Osteocyte (in vitro differentiated cells): ENCODE measurements at places on chromosomes 7 and 10.

GRCh38 chr10:70125918-70126552 lies 6.6 kb downstream of the AIFM2 start:
- no peaks in the 10 kb centered on the region for H3K27me3 ChIP-seq
- peaks cover 5% of the 10 kb centered on the region for H3K36me3 ChIP-seq
- no peak overlapping the region for H3K27ac ChIP-seq

GRCh38 chr10:71770789-71771188 lies 2.5 kb downstream of the VSIR start:
- no peaks in the 10 kb centered on the region for H3K27me3 ChIP-seq
- no peaks in the 10 kb centered on the region for H3K36me3 ChIP-seq
- DNase-seq, result no peak
- H3K4me1 ChIP-seq, result peaks cover 45% of the 10 kb centered on the region
- no peak overlapping the region for H3K4me3 ChIP-seq

- H3K4me3 ChIP-seq, result no peak overlapping the region
- no peaks in the 10 kb centered on the region for H3K36me3 ChIP-seq
- no peaks in the 10 kb centered on the region for H3K4me1 ChIP-seq
- no peak overlapping the region for H3K27ac ChIP-seq
- no peak for DNase-seq
Measured at GRCh38 chr7:123057911-123058310, 62.4 kb upstream of the TAS2R16 start.

GRCh38 chr10:108204528-108205305 lies 1040.2 kb upstream of the SORCS1 start:
- no peak overlapping the region for H3K4me3 ChIP-seq
- H3K36me3 ChIP-seq, result no peaks in the 10 kb centered on the region
- no peaks in the 10 kb centered on the region for H3K27me3 ChIP-seq

GRCh38 chr10:119818889-119819270 lies 53.8 kb downstream of the MCMBP start:
- DNase-seq, result no peak
- H3K27ac ChIP-seq, result peak overlapping the region; percentile 68
- H3K36me3 ChIP-seq, result peaks cover 20% of the 10 kb centered on the region

DNA sequence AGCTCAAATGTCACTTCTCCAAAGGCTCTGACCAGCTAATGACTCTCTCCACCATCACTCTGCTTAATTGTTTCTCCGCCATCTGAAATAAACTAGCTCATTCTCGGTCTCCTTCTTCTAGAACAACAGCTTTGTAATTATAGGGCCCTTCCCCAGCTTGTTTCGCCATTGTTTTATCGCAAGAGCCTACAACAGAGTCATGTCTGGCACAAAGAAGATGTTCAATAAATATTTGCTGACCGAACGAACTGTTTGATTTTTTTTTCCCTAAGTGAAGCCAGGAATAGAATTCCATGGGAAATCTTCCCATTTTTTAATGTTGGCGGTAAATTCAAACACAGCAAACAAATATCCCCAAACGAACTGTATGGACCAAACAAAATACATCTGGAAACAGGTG lies 63.8 kb upstream of the NMT2 start:
- DNase-seq, result no peak
- no peak overlapping the region for H3K4me3 ChIP-seq
- H3K36me3 ChIP-seq, result no peaks in the 10 kb centered on the region
- no peak overlapping the region for H3K27ac ChIP-seq

GRCh38 chr10:119315128-119316001 lies 108.0 kb downstream of the GRK5 start:
- DNase-seq, result no peak
- H3K36me3 ChIP-seq, result peaks cover 10% of the 10 kb centered on the region
- peaks cover 55% of the 10 kb centered on the region for H3K4me1 ChIP-seq
- H3K4me3 ChIP-seq, result no peak overlapping the region
- no peaks in the 10 kb centered on the region for H3K27me3 ChIP-seq

DNA sequence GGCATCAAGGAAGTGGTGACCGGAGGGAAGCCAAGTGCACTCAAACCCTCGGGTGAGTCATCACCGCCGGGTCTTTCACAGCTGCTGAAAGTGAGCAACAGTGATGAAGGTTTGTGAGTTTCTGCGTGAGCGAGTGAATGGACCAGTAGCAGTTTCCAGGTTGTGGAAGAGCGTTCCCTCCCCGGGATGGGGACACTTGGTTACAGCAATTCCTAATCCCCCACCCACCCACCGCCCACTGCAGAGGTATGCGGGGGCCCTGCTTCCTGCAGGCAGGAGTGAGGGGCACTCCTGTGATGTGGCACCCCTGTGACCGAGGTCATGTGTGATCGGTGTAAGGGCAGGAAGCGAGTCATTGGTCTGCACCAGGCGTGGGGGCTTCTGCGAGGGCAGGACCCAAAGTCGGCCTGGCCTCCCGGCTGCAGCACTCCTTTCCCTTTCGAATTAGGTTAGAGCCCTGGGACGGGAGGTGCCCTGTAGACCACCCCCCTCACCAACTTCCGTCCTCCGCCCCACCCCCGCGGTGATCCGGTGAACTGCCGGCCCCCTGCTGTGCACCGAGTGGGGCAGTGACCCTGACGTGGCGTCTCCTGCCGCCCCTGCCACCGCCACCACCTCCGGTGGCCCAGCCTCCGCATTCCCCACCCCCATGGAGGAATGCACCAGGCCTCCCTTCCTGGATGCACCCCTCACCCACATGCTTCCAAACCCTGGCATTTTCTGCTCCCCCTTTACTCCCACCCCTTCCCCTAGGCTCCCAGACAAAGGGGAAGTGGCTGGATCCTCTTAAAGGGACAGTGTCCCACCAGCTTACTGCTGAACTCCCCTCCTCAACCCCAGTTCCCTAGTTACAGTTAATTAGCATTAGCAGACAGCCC lies 10.9 kb downstream of the LIMK1 start:
- H3K27ac ChIP-seq, result peak overlapping the region; percentile 80
- peak; percentile 88 for DNase-seq
- peak overlapping the region; percentile 68 for H3K4me3 ChIP-seq
- peaks cover 10% of the 10 kb centered on the region for H3K36me3 ChIP-seq

- no peaks in the 10 kb centered on the region for H3K27me3 ChIP-seq
- H3K4me3 ChIP-seq, result no peak overlapping the region
- DNase-seq, result no peak
- H3K27ac ChIP-seq, result no peak overlapping the region
Measured at GRCh38 chr10:108957681-108958080, 965.6 kb downstream of the XPNPEP1 start.

DNA sequence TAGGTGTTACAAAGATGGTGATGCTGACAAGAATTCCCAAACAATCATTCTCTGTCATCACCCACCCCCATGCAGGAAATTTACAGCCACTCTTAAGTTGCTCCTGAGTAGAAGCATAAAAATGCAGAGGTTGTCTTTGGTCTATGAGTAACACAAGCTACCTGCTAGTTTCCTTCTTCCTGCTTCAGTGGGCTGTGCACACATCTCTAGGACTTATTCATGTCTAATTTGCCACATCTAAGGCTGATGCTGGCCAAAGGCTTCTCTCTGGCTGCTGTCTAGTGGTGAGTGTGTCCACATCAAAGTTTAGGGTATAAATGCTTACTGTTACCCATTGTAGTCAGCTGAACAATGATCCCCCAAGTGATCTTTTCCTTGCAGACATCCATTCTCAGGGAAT lies 662.5 kb downstream of the TYW1 start:
- no peaks in the 10 kb centered on the region for H3K4me1 ChIP-seq
- no peak overlapping the region for H3K27ac ChIP-seq
- H3K36me3 ChIP-seq, result no peaks in the 10 kb centered on the region
- H3K4me3 ChIP-seq, result no peak overlapping the region
- no peaks in the 10 kb centered on the region for H3K27me3 ChIP-seq

GRCh38 chr7:157097569-157097968 lies 41.2 kb upstream of the UBE3C start:
- no peak overlapping the region for H3K27ac ChIP-seq
- no peak overlapping the region for H3K4me3 ChIP-seq
- H3K4me1 ChIP-seq, result no peaks in the 10 kb centered on the region
- H3K36me3 ChIP-seq, result no peaks in the 10 kb centered on the region
- no peak for DNase-seq
- peaks cover 7% of the 10 kb centered on the region for H3K27me3 ChIP-seq

DNA sequence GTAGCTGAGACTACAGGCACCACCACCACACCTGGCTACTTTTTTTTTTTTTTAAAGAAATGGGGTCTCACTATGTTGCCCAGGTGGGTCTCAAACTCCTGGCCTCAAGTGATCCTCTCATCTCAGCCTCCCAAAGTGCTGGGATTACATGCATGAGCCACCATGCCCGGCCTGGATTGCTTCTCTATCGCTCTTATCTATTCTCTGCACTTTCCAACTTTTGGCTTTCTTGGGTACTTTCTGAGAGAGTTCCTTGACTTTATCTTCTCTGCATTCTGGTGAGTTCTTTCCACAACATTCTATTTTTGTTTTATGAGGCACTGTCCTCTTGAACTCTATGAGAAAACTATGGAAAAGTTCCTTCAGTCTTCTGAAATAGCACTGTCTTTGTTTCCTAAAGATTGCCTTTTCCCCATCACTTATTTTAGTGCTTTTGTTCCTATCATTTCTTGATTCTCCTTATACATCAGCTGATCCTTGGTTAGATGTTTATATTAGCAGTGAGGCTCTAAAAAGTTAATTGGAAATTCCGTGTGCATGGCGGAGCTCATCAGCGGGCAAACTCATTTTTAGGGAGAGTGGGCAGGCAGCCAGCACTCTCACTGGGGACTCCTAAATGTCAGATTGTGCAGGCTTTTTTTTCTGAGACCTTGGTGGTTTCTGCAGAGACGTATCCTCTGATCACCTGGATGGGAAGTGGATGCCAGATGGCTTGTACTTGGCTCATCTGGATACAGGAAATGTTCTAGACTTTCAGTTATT lies 43.9 kb downstream of the HIP1 start:
- H3K27ac ChIP-seq, result no peak overlapping the region
- peaks cover 9% of the 10 kb centered on the region for H3K36me3 ChIP-seq
- no peak for DNase-seq
- peaks cover 5% of the 10 kb centered on the region for H3K4me1 ChIP-seq
- H3K4me3 ChIP-seq, result no peak overlapping the region

DNA sequence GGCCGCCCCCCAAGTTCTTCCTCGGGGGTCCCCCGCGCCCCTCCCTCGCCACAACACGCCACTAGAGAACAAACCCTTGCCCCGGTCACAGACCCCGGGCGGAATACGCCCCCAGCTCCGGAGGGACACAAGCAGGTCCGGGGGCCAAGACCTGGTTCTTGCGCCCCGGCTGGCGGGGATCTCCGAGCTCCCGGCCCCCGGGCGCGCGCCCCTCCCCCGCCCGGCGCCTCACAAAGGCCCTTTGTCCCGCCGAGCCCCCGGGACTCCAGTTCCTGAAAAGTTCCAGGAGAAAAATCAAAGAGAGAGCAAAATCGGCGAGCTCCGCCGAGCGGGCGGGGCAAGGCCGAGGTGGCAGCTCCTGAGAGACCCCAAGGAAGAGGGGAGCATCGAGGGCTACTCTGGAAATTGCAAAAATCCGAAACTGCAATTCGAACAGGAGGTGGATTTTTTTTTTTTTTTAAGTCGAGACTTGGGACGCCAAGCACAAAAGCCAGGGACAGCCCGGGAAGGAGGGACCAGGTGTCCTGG lies 4.0 kb downstream of the TNRC18 start:
- peak overlapping the region; percentile 83 for H3K27ac ChIP-seq
- peaks cover 31% of the 10 kb centered on the region for H3K4me1 ChIP-seq
- DNase-seq, result no peak
- H3K36me3 ChIP-seq, result peaks cover 14% of the 10 kb centered on the region

DNA sequence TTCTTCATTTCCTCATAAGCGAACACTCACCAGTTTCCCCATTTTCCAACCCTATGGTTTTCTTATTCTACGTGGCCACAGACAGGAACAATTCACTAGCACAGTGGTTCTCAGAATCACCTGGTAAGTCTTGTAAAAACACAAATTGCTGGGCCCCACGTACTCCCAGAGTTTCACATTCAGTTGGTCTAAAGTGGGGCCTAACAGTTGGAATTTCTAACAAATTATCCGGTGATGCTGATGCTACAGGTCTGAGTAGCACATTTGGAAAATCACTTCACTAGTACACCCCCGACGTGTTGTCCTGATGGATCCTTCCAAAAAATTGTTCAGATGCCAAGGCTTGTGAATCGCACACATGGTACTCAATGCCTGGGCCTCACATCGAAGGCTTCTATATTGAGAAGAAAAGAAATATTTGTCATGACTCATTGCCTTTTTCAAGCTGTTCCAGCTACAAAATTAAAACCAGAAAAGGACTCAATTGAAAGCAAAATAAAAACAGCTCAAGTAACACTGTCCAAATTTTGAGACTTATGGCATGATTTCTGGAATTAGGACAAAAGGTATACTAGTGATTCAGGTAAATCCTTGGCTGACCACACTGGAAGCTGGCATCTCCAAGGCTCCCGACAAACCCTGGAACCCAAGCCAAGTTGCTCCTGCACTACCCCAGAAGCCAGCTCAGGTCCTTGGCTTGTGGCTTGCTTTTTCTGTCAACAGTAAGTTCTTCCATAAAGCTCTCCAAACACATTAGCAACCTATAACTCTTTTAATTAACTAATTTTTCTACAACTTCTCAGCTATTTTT lies 12.9 kb upstream of the VIM start:
- H3K4me1 ChIP-seq, result peaks cover 69% of the 10 kb centered on the region
- peak overlapping the region; percentile 51 for H3K4me3 ChIP-seq
- no peak for DNase-seq
- H3K36me3 ChIP-seq, result no peaks in the 10 kb centered on the region
